NCI-H187 treated with DMSO at 0.1 percent for 48 hours (cell line): ENCODE measurements at places on chromosomes 2 and 18.

GRCh38 chr2:233081731-233082221, 21.6 kb downstream of the INPP5D start:
- DNase-seq: no peak

DNA sequence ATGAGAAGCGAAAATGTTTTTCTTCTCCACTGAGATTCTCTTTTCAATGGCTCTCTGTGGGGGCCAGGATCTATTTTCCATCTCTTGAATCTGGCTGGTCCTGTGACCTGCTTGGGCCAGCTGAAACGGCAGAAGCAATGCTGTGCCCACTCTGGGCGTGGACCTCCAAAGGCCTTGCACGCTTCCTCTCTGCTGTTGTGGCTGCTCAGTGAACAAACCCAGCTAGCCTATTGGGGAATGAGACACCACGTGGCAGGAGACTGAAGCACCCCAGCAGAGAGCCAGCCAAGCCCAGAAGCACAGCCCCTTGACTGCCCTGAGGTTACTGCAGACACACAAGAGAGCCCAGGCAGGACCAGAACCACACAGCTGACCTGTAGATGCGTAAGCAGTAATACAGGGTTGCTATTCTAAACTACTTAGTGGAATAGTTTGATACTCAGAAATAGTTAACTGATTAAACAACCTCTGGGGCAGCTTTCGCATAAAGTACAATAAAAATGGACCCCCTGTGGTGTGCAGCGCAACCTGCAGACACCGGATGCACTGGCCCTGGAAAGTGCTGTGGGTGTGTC, 221.7 kb upstream of the SH3BP4 start:
- no peak for DNase-seq

DNA sequence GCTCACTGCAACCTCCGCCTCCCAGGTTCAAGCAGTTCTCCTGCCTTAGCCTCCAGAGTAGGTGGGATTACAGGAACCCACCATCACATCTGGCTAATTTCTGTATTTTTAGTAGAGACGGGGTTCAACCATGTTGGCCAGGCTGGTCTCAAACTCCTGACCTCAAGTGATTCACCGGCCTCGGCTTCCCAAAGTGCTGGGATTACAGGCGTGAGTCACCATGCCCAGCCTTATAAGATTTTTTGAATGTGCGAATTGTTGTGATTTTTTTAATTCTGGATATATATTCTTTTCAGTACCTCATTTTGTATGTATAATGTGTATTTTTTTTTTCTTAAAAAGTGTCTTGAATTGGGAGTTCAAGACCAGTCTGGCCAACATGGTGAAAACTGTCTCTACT, 42.0 kb upstream of the CCDC150 start:
- DNase-seq: no peak

- no peak for DNase-seq
Measured at GRCh38 chr2:197908990-197909776, 104.8 kb downstream of the PLCL1 start.
